ENCODE measurements at places on chromosomes 1 and 21. TPM values are rescaled to one million over a fixed set of nuclear protein-coding genes. Genes with fewer than 3 reads are reported as not detected.

DNA sequence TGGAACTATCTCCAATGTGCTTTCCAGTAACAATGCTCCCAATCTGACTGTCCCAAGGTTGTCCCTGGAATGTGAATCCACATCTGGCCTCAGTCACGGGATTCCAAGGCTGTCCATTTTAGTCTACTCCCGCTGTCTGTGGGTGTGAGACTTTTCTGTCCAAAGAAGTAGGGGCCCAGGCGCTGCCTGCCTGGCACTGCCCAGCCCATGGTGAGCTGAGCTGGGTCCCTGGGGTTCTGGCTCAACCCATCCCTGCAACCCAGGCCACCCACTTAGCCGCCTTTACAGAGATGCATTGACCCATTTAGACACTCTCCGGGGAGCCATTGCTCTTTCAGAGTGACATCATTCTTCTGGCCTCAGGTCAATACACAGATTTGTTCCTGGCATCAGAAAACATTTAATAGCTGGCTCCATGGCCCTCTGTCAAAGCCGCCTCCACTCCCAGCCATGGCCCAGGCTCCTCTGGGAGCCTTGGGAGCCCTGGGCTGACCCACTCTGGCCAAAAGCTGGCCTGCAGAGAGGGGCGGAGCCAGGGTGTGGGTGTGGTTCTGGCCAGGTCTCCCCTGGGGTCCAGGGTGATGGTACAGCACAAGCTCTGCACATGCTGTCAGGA lies 47.2 kb upstream of the PAX7 start:
- no peak for DNase-seq

HS2ST1 gene
- total RNA-seq, result 22.2 TPM

GRCh38 chr1:63329621-63330330 lies 7.4 kb downstream of the FOXD3 start:
- DNase-seq, result no peak

ABL2 gene
- total RNA-seq, result 14.8 TPM

BRDT gene
- total RNA-seq, result not detected

GRCh38 chr1:26375081-26375480 lies 2.5 kb upstream of the ZNF683 start:
- no peak for DNase-seq

DNA sequence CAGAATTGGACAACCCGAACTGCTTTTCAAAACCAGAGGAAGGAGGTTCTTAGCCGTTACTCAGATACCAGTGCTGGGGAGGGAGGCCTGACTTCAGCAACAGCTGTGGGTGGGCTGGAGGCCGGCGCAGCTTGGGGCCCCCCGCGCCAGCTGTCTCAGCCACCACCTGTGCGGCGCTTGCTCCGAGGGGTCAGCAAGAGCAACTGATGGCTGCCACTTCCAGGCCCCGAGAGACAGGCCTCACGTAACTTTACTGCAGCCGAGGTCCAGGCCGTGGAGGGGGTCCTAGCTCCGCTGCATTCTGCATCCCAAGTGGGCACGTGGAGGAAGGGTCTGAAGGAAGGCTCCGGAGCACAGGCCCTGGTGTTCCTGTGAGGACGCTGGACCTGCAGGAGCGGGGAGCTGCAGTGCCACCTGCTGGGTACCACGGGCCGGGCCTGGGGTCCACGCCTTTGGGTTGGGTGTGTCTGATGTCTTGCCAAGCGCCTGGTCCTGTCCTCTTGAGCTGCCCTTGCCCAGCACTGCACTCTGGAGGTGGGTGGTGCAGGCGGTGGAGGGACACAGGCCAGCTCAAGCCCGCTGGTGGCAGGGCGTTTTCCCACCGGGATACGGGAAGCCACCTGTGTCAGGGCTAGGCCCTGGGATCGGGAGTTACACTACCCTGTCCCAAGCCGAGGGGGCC lies 9.8 kb downstream of the THAP3 start:
- peak; percentile 82 for DNase-seq

OR2L3 gene
- 0.32 TPM for total RNA-seq

DNA sequence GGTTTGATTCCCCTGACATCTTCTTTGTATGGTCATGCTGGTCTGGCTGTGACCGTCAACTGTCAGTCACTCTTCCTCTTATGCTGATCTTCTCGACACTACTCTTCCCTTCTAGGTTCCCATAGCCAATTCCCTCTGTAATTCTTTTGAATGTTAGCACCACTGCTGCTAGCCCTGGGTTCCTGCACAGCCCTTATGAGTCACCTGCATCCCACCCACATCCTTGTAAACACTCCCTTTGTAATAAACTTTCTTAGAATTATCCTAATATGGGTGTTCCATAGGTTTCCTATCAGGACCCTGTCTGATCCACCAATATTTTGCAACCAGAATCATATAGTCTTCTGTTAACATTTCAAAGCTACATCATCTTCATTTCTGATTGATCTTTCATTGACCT lies 37.1 kb downstream of the JUN start:
- no peak for DNase-seq

CNR2 gene
- 18.2 TPM for total RNA-seq

DNA sequence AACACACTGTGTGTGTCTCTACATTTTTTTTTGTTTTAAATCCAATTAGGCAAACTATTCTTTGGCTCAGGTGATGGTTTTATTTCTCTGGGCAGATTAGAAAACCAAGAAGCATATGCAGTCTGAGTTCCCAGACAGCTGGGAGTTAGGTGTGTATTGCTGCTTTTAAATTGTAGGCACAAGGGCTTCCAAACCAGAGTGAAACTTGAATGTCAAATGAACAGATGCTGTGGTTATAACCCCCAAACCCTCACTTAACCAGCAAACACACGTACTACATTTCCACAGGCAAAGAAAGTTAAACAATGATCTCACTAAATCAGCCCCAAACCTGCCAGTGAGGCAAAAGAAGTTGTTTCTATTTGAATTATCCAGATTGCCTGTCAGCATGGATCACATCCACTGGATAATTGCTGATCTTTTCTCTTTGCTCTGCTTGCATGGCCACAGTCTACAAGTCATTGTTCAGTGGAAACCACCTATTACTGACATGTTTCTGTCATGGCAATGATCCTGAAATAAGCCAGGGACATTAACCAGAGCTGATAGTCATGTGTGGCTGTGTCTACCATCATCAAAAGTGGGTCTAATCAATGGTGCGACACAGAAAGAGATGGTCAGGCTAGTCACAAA lies 576.5 kb upstream of the PLXNA2 start:
- no peak for DNase-seq

- DNase-seq, result no peak
Observed at GRCh38 chr1:115462566-115463076, 124.6 kb upstream of the NGF start.

BRINP3 gene
- not detected for total RNA-seq

- no peak for DNase-seq
Observed at GRCh38 chr1:115400891-115401290, 62.8 kb upstream of the NGF start.

GRCh38 chr1:113811156-113811887 lies 954 bp downstream of the RSBN1 start:
- DNase-seq, result peak; percentile 77

TNFSF4 gene
- 3.7 TPM for total RNA-seq

DNA sequence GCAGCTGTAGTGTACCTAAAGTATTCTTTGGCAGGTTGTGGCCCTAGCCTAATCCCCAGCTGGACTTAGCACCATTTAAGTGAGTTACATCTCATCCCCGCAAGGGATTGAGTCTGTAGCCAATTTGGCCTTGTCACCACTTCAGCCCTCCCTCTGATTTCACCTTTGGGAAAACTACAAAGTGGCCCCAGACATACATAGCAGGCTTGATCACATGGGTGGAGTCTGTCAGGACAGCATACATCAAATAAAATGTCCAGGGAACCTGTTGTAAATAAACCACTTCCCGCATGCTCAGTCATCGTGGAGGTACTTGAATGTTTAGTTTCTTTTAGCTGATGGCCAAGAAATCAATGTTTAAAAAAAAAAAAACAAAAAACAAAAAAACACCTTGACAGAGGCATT lies 142.5 kb downstream of the DHRS3 start:
- DNase-seq, result no peak

GRCh38 chr1:111204201-111204982 lies 3.9 kb upstream of the DENND2D start:
- peak; percentile 98 for DNase-seq

GRCh38 chr1:198373376-198373775 lies 167.1 kb downstream of the ATP6V1G3 start:
- DNase-seq, result no peak

- DNase-seq, result no peak
Observed at GRCh38 chr1:240609527-240610060, 2.4 kb downstream of the GREM2 start.

DNA sequence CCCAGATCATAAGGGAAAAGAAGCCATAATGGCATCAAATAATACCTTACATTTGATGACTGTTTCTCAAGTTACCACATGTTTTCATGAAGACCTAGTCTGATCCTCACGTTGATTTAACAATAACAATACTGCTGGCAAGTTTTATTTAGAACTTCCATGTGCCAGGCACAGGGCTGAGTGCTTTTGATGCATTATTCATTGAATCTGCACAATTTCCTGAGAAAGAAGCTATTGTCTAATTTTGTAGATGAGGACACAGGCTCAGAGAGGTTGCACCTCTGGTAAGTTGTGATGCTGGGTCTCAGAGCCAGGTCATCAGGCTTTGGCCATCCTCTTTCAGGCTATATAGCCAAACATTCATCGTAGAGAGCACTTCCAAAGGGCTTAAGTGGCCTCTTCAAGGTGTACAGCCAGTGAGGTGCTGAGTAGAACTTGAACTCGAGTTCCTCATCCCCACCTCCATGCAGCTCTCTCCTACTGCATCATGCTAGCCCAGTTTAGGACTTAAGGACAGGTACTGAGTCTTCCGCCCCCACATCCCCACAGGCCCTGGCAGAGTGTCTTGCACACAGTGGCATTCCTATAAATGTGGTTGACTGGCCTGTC lies 8.3 kb upstream of the PEF1 start:
- no peak for DNase-seq

DNA sequence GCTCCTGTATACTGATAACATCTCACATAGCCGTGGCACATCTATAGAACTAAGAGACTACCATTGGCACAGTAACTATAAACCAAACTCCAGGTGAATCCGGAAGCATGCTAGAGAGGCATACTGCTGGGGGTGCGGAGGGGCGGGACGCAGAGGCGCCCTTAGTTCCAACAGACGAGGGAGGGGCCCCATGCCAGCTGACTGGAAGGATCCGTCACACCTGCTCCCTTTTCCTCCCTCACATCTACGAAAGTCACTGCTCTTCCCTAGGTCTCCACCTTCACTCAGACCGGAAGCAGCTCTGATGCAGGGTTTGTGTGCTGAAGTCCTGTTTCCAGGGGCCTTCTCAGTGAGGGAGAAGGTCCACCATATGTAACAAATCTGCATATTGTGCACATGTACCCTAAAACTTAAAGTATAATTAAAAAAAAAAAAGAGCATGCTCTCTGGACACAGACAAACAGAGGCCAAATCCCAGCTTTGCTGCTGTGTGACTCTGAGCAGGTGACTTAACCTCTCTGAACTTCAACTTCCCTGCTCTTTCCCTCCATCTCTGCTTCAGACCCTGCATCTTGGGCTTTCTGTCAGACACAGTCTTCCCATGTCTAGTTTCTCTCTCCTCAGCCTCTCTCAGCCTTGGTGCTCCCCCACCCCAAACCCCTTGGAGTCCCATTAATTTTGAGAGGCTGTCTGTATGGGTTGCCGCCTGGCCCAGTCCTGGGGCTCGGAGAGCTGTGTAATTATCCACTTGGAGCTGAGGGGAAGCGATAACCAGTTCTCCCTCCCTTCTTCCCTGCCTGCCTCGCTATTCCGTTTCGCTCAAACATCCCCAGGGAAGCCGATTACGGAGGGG lies 7.8 kb upstream of the GJB5 start:
- DNase-seq, result no peak

DNA sequence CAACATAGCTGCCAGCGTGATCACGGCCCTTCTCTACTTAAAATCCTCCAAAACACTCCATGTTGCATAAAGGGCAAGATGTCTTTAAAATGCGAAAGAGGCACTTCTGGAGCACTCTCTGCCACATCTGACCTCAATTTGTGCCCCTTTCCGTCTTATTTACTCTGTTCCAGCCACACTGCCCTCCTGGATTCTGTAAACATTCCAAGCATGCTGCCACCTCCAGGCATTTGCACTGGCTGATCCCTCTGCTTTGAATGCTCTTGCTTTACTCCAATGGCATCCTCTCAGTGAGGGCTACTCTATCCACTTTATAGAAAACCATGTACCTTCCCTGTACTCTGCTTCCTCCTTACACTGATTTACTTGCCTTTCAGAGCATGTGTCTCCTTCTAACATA lies 5.3 kb upstream of the RGS7 start:
- DNase-seq, result no peak

DNA sequence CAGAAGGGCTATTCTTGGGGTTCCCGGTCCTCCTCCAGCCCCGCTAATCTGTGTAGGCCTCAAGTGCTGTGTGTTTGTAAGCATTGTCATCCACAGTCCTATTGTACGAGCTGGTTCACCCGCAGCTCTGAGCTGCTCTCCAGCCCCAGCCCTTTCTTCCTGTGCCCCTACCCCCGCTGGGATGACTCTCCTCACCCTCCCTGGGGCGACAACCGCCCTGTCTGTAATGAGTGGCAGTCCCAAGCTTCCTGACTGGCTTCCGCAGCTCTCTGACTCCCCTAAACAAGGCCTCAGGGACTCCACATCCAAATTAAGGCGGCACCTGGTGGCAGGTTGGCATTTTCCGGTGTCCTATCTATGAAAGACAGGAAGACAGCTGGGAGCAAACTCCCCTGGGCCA lies 45.8 kb downstream of the TFF3 start:
- DNase-seq, result no peak
